GM06990 (cell line): ENCODE measurements at places on chromosomes 16 and 17.

- DNase-seq: no peak
These were observed 140.6 kb upstream of the SOX9 start for GRCh38 chr17:71980171-71980570.

DNA sequence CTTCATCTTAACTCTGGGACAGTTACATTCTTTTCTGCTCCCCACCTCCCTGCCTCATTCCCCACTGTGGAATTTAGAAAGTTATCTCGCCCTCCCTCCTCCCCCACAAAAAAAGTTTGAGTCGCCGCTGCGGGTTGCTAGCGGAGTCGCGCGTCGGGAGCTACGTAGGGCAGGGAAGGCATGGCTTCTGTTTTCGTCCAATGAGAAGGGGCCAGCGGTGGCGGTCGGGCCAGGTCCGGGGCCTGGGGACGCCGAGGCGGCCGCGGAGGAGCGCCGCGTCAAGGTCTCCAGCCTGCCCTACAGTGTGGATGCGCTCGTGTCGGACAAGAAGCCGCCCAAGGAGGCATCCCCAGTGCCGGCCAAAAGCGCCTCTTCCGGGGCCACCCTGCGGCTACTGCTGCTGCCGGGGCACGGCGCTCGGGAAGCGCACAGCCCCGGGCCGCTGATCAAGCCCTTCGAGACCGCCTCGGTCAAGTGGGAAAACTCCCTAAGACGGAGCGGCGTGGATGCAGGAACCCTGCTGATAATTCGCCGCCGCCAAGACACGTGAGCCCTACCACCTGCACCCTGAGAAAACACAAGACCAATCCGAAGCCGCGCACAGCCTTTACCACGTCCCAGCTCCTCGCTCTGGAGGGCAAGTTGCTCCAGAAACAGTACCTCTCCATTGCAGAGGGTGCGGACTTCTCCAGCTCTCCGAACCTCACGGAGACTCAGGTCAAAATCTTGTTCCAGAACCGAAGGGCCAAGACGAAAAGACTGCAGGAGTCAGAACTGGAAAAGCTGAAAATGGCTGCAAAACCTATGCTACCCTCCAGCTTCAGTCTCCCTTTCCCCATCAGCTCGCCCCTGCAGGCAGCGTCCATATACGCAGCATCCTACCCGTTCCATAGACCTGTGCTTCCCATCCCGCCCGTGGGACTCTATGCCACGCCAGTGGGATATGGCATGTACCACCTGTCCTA is 8.9 kb downstream of the OR4D1 start:
- no peak for DNase-seq

- DNase-seq: no peak
These were observed 599.2 kb downstream of the MAF start for GRCh38 chr16:79001156-79001967.

GRCh38 chr17:70774339-70775117 is 605.2 kb downstream of the KCNJ2 start:
- DNase-seq: no peak

GRCh38 chr17:3710951-3711383 is 12.7 kb upstream of the HASPIN start:
- DNase-seq: peak; percentile 88

GRCh38 chr16:20901436-20902112 is 1.0 kb downstream of the LYRM1 start:
- DNase-seq: peak; percentile 45

DNA sequence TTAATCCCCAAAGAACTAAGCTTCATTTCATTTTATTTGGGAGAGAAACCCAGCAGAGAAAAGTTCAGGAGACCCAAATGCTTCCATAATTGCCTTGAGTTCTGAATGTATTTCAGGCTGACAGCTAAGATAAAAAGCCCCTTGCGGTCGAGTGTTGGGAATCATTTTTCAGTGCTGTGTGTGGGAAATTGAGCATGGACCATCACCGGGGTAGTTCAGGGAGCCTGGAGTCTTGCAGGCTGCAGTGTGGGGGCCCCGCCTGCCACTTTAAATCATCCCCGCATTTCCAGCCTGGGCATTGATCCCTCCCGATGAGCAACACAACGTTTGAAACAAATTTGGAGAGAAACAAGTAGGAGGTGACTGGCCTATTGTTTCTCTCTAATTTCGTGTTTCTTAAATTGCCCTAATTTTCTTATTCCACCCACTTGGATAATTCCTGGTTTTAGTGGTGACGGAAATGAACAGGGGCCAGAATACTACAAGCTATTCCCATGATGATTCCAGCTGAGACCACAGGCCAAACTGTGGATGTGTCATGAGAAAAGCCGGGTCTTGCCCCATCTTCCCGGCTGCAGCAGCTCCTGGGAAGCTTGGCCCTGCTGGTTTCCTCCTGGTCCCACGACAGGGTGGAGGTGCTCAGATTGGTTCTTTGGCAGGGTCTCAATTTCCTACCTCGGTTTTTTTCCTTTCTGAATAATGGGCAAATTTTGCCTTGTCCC is 75.1 kb downstream of the FOXL1 start:
- DNase-seq: no peak

DNA sequence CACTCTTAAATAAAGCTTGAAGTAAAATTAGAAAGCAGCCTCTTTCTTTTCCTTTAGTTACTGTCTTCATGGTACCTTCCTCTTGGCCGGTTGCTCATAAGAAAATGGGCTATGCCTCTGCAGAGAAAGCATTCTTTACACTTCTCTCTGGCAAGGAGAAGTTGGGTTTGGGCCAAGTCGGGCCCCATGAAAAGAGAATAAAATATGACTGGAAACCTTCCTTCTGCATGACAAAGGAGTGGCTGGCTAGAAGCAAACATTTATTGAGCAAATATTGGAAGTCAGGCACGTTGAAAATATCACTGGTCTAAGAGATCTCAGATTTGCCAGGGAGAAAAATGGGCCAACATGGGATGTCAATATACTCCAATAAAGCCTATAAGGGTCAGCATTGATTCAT is 126.1 kb downstream of the CA10 start:
- DNase-seq: no peak

- peak; percentile 11 for DNase-seq
These were observed 1.1 kb upstream of the NDUFAB1 start for GRCh38 chr16:23597003-23597756.

- no peak for DNase-seq
These were observed 392.1 kb upstream of the SALL1 start for GRCh38 chr16:51542981-51543815.

GRCh38 chr16:598823-599739 is 9.2 kb downstream of the RAB40C start:
- no peak for DNase-seq

DNA sequence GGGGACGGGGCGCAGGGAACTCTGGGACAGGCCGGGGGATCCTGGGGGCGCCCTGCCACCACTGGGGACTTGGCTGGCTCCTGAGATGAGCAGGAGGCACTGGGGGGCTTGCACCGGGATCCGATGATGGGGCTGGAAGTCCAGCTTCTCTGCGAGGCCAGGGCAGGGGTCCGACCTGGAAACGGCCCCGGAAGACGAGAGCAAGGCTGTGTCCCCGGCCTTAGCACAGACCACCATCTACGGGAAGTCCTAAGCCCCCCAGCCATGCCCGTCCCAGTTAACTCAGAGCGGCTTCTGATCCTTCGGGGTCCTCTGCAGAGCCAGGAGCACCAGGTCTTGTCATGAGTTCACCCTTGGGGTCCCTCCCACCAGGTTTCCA is 573 bp downstream of the CDT1 start:
- no peak for DNase-seq

GRCh38 chr17:6476076-6476809 is 32.0 kb downstream of the PIMREG start:
- no peak for DNase-seq

DNA sequence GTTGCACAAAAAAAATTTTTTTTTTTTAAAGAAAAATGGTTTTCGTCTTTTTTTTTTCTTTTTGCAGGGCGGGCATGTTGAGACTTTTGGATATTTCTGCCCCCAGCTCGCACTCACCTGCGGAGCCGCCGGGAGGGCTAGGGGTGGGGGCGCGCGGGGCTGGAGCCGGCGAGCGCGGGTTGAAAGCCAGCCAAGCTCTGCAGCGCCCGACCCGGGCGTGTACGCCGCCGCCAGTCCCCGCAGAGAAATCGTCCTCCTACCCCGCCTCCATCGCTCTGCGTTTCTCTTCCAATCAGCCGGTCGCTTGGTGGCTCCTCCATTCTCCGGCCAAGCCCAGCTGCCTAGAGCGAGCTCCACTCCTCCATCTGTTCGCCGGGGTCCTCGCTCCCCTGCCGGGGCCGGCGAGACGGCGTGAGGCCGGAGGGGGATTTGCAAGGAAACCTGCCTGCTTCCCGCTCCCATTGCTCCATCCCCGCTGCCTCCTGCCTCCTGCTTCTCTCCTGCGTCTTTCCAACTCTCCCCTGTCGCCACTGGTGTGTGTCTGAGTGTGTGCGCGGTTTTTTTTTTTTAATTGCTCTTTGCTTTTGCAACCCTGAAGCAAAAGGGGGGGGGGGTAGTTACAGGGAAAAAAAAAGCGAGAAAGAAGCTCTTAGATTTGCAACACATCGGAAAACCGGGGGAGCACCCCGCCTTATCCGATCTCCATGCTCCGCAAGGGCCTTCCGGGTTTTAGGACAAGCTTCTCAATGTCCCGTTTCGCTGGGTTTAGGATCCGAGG is 1.8 kb upstream of the UBTF start:
- peak; percentile 79 for DNase-seq

- DNase-seq: no peak
These were observed 31.4 kb downstream of the ASGR1 start for GRCh38 chr17:7147772-7148171.

- no peak for DNase-seq
These were observed 529.0 kb downstream of the KCNJ18 start for GRCh38 chr17:22221344-22221743.

DNA sequence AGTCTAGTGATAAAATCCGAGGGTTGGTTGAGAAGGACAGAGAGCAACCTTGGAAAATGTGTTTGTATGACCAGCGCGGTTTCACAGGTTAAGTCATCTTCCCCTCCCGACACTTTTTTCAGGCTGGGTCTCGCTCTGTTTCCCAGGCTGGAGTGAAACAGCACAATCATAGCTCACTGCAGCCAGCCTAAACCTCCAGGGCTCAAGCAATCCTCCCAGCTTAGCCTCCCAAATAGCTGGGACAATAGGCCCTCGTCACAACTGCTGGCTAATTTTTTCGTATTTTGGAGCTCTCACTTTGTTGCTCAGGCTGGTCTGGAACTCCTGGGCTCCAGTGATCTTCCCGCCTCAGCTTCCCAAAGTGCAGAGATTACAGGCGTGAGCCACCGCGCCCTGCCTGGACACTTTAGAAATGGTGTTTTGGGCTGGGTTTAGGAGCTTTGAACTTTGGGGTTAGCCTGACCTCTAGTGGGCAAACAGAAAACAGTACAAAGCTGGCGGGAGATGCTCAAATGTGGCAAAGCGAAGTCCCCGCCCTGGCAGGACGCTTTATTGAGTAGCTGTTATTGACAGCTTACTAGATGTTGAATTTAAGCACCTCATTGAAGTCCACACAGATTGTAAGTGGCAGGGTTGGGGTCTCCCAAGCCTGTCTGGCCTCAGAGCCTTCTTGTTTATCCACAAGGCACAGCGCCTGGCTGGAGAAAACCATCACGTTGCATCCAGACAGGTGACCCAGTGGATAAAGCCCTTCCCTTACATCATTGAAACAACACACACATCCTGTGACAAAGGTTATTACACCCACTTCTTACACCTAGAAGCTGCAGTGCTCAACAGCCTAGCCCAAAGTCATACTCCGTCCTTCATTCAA is 34.7 kb upstream of the RBBP6 start:
- peak; percentile 40 for DNase-seq

DNA sequence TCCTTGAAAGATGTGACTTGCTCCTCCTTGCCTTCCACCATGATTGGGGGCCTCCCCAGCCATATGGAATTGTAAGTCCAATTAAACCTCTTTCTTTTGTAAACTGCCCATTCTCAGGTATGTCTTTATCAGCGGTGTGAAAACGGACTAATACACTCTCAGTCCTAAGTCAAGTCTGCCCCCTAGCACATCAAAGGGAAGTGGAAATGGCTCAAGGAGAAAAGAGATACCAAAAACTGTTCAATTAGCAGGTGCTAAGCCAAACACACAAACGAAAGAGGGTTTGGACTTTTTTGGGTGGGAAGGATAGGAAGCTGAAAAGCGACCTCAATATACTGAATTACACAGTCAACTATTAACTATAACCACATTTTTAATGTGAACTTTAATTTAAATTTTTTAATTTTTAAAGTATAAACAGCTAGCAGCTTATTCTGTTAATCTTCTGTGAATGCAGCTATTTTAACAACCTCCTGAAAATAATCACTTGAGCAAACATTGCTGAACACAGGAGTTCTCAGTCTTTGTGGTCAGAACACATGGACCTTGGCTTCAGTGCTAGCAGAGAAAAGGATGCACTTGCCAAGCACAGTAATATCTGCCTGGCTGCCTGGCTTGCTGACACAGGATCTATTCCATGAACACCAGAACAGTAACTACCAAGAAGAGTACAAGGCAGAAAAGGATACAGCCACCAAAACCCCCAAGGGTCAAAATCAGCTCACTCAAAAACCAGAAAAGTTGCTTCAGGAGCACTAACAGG is 10.9 kb downstream of the ZNF18 start:
- no peak for DNase-seq

GRCh38 chr17:75950855-75951554 is 10.2 kb upstream of the FBF1 start:
- DNase-seq: no peak

DNA sequence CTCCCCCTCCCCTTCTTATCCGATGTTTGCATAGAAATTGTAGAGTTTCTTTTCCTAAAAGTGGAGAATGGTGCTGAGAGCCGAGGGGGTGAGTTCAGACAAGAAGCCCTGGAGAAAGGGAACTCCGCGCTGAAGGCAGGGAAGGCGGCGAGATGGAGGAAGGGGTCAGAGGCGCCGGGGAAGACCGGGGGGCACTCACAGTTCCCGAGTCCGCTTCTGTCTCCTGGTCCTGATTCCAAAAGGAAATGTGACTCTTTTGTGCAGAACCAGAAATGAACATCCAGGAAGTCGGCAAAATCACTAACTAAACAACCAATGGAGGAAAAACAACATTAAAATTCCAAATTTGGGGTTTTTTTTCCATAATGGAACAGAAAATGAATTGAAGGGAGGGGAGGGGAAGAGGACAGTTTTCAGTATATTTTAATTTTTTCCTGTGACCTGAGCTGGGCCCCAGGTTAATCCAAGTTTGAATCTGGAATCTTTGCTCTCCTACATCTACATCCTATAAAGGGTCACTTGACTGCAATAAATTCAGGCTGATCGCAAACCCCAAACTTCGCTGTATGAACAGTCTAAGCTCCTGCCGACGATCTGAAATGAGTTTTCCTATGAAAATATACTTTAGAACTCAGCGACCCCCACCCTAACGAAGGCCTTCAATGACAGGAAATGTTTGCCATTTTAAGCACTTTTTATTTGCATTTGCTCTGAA is 252.3 kb downstream of the C16orf95 start:
- DNase-seq: no peak

- no peak for DNase-seq
These were observed 4.0 kb downstream of the FBXO39 start for GRCh38 chr17:6780001-6780400.

- no peak for DNase-seq
These were observed 61.0 kb downstream of the WDR59 start for GRCh38 chr16:74923766-74924460.

GRCh38 chr17:33469911-33470310 is 176.8 kb upstream of the ASIC2 start:
- no peak for DNase-seq
